LNCaP clone FGC (cell line): ENCODE measurements at places on chromosomes 2 and 18.

GRCh38 chr2:144078802-144079724, 440.9 kb downstream of the ZEB2 start:
- DNase-seq = no peak

DNA sequence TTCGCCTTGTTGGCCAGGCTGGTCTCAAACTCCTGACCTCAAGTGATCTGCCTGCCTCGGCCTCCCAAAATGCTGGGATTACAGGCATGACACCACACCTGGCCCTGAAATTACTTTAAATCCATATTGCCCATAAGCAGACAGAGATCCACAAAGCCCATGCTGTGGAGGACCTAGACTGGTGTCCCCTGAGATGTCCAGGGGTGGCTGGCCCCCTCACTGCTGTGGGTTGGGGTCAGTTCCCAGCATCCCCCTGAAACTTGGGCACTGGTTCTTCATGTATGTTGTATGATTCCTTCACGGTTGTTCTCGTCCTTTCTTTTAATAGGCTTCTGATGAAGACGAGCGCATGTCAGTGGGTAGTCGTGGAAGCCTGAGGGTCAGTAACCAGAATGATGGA, 78.1 kb upstream of the RBM44 start:
- no peak for DNase-seq

DNA sequence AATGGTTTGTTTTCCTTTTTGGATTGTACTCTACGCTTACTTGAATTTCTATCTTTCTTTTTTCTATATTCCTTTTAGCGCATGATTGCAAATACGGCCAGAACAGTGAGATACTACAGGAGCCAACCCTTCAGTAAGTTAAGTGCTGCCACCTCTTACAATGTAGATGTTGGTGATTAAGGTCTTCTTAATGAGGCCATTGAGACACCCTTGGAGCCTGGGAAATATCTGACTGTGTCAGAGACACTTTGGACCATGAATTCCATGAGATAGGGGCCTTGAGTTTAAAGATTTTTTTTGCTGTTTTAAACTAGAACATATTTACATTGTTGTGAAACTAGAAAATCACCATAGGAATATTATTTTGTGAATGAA, 27.1 kb upstream of the MAP3K20 start:
- no peak for DNase-seq

GRCh38 chr18:8908792-8909510, 193.5 kb upstream of the NDUFV2 start:
- no peak for DNase-seq

GRCh38 chr2:100606726-100607343, 44.0 kb downstream of the PDCL3 start:
- no peak for DNase-seq

- peak; percentile 14 for DNase-seq
These were observed 52.2 kb upstream of the KCNH7 start for GRCh38 chr2:162890690-162891311.

DNA sequence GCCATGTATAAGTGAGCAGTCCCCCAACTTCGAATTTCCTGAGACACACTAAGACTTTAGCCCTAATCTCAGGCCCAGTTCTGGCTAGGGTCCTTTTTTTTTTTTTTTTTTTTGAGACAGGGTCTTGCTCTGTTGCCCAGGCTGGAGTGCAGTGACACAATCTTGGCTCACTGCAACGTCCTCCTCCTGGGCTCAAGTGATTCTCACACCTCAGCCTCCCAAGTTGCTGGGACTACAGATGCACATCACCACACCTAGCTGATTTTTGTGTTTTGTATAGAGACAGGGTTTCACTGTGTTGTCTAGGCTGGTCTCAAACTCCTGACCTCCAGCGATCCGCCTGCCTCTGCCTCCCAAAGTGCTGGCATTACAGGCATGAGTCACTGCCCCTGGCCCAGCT, 23.9 kb upstream of the TGIF1 start:
- DNase-seq = no peak

DNA sequence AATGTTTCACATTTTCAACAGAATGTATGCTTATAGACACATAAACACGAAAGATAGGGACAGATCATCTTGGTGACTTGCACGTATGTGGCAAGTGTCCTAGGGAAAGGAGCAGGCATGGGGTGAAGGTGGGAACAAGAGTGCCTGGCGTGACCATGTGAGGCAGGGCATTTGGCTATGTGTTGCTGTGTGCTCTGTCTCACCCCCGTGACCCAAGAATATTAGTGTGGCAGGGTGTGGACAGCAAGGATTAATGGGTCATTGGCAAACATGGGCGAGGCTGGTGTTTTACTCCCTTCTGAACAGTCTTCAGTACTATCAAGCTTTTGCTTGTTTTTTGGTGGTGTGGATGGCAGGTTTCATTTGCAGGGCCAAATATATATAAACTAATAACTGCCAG, 1.3 kb upstream of the VWA3B start:
- DNase-seq = no peak

GRCh38 chr2:172278667-172279066, 148.7 kb upstream of the ITGA6 start:
- DNase-seq = no peak

DNA sequence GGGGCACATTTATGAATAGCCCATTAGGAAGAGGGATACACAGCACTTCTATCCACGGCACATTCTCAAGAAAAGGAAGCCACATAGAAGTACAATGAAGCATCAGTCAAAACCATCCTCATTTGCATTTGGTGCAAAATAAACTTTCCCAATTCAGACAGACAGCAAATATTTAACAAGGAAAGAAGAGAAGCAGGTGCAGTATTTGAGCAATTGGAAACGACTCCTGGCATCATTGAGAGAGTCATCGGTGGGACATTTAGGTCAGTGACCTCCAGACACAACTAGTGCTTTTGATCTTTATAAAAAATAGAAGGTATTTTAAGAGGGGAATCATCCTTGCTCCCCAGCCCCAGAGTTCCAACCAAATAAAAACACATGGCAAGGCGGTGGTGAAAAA, 118.0 kb downstream of the MREG start:
- no peak for DNase-seq

DNA sequence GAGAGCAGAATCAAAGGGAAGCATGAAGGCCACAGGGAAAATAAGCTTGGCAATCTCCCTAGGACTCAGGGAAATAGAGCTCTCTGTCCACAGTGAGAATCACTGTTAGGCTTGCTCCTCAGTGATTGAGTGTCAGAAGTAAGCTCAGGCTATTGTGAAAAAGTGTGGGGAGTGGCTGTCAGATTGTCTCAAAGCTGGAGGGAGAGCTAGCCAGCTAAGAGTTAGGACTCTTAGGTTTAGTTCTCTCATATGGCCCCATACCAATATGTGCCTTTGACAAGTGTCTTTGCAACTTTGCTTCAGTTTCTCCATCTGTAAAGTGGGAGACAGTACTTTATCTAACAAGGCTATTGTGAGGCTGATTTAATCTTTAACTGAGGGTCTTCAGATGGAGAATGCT, 17.2 kb downstream of the EIF4E2 start:
- no peak for DNase-seq

DNA sequence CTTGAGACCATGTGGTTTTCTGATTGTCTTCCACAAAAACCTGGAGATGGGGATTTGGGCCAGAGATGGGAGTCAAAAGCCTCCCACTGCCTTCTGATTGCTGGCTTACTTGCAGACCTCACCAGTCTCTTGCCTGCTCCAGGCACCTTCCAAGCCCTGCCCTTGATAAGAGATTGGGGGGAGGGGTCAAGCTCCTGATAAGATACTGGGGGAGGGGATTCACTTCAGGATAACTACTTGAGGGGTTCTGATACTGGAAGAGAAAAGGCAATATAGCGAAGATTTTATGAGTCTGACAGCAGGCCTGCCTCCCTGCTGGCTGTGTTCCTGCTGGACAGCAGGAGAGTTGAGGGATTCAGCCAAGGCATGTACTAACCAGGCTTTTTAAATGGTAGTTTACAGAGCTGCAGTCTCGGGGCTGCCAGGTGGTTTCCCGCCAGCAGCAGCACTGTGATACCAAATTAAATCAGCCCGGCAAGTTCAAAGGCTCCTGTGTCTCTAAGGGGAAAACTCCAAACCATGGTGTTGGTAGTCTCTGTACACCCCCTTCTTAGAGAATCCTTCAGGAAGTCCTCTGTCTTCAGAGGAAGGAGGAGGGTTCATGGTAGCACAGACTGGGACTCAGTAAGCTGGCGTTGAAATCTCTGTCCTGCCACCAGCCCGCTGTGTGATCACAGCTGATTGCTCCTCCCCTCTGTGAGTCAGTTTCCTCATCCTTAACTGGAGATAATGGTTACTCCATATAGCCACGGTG, 58.3 kb downstream of the FBXO36 start:
- peak; percentile 77 for DNase-seq

- DNase-seq = no peak
These were observed 14.8 kb downstream of the FBXO48 start for GRCh38 chr2:68452158-68452900.
